ENCODE measurements at places on chromosomes 1 and 21.

DNA sequence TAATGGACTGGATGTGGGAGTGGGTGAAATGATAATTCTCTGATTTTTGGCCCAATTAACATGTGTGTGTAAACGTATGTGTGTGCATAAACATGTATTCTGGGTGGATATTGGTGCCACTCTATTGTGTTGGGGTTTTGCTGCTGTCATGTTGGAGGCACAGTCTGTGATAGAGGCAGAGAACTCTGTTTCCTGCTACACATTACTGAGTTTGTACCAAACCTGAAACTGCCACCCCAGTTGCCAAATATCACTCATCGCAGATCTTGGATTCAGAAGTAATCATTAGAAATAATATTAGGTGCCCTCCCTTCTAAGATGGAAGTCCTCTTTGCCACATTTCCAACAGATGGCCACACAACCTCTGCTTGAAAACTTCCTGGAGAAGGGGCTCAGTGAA is 13.8 kb downstream of the FASLG start:
- DNase-seq: no peak

DNA sequence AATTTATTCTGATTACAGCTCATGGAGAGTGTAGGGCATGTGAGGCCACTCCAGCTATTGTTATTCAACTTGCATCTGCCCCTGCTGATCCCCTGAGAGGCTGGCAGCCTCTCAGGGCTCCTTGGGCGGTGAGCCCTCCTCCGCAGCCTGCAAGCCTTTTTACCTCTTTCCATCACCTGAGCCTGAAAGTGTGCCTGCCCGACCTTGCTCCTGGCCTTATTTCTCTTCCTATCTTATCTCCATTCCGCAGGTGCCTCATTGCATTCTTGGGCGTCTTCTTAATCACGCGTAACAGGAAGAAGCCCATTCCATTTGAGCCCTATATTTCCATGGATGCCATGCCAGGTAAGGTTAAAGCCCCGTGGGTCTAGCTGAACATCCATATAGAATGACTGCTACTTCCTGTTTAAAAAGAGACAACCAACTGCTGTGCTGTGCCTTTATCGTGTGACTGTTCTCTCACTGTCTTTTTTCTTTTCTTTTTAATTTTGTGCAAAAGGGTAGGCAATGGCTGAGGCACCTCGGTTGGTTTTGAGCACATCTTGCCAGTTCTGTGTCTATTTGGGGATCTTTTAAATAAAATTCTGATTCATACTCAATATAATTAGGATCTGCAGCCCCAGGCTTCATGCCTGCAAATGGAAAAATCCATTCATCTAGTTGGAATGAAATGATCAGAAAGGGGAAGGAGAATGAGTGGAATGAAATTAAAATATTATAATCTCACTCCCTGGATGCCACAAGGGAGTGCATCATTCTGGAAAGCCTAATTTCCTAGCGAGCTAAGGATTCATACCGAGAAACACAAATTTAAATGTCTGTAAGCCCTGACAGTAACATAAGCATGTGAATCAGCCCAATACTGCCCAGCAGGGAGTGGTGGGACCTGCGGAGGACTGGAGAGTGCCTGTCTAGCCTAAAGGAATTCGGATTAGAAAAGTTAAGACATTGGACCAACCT is 38.6 kb upstream of the RCAN3 start:
- no peak for DNase-seq

DNA sequence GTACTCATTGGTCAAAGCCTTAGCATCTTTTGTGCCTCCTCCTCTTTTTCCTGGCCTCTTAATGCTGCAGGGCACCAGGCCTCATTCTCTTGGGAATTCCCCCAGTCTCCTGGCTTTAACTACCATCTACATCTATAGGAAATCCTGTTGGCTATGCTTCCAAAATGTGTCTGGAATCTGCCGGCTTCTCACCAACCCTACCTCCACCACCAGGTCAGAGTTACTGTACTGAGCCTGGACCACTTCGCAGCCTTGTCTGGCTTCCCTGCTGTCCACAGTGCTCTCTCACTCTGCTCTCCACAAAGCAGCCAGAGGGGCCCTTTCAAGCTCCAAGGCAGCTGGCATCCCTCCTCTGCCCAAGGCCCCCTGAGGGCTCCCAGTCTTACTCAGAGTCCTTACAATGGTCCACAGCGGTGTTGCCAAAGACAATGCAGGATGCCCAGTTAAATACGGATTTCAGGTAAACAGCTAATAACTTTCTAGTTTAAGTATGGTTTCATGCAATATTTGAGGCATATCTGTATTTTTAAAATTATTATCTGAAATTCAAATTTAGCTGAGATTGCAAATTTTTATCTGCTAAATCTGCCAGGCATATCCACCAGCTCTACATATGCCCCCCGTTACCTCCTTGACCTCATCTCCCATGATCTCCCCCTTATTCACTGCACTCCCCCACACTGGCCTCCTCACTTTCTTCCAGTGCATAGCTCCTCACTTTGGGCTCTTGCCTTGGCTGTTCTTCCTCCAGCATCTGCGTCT is 34.5 kb upstream of the FAM163A start:
- no peak for DNase-seq

- DNase-seq: peak; percentile 32
Observed at GRCh38 chr1:5915587-5916571, 76.3 kb downstream of the NPHP4 start.

DNA sequence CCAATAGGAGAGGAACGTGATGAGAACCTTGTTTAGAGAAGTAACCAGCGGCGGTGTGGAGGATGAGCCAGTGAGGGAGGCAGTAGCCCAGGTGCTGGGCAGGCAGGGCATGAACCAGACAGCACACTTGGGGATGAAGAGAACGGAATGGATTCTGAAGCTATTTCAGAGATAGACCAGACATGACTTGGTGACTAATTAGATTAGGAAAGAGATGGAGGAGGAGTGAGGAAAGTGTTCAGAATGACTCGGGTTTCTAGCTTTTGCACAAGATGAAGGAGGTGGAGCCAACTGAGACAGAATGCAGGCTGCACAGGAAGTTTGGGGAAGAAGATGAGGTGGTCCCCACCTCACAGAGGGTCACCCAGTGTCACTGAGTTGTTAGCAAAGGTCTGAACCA is 5.1 kb downstream of the PEF1 start:
- no peak for DNase-seq

DNA sequence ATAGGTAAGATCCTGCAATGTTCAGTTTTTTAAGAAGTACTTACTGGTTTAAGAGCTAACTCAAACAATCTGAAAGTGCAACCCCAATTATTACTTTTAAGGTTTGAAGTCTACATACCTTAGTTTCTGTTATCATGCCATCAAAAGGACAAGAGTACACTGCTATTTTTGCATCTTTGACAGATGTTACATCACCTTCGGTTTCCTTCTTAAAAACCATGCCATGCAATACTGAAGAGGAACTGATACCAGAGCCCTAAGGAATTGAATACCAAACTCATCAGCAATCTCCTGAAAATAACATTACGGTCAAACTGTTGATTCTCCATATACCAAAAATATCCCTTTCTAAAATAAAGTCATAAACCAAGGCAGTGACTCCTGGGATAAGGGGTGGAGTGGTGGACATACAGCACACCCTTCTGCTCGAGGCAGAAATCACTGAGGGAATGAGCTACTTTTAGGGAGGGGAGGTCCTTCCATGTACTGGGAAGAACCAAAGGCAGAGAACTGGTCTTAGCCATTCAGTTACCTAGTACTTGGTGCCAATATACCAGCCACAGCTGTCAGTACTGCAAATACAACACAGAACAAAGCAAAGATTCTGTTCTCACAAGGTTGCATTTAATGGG is 8.5 kb downstream of the CCT8 start:
- DNase-seq: no peak

- DNase-seq: no peak
Observed at GRCh38 chr1:191977874-191978506, 180.3 kb upstream of the RGS18 start.

- no peak for DNase-seq
Observed at GRCh38 chr21:25385911-25386474, 221.3 kb downstream of the MRPL39 start.

DNA sequence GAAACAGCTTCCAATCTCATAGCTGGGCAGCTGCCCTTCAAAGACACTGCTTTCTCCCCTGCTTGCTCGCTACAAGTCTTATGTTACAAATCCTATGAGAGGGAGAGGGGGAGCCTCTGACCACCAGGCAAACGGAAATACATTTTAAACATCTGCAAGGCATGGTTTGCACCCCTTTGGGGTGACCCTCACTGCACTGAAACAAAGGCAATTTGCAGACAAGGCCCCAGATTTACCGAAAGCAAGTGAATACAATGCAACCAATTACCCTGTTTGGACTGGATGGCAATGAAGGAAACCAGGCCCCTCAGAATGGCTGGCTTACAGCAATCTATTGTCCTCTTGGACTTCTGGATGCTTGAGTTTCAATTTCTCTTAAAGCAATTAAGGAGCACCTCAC is 11.8 kb upstream of the ATP13A2 start:
- no peak for DNase-seq
